Fibroblast of skin of right quadriceps (primary cell): ENCODE measurements at places on chromosomes 4 and X.
A peak's percentile ranks its signal among the peaks of the same experiment; 100 is the strongest.

- peak; percentile 7 for DNase-seq
These were observed 28.2 kb downstream of the ANKRD50 start for GRCh38 chr4:124684301-124684700.

GRCh38 chr4:89158884-89159503, 47.7 kb downstream of the TIGD2 start:
- peak; percentile 44 for DNase-seq

- DNase-seq: no peak
These were observed 4.9 kb downstream of the SEL1L3 start for GRCh38 chr4:25857851-25858400.

GRCh38 chr4:7146786-7147115, 45.6 kb upstream of the SORCS2 start:
- no peak for DNase-seq
